ENCODE measurements at places on chromosomes 5 and 9. TPM values are rescaled to one million over a fixed set of nuclear protein-coding genes. Genes with fewer than 3 reads are reported as not detected.

Gene PLCXD3
- total RNA-seq = not detected

Gene FIBCD1
- total RNA-seq = not detected

Gene PIP5K1B
- total RNA-seq = 0.11 TPM

Gene SMC5
- 15.1 TPM for total RNA-seq

Gene SLC27A6
- 0.11 TPM for total RNA-seq

Gene NMUR2
- not detected for total RNA-seq

Gene SOX30
- total RNA-seq = not detected

Gene FRRS1L
- total RNA-seq = under 0.01 TPM

Gene LCN2
- total RNA-seq = not detected

Gene PDGFRB
- 10.4 TPM for total RNA-seq

Gene ROPN1L
- total RNA-seq = 3.0 TPM

Gene LCNL1
- not detected for total RNA-seq

Gene MYMK
- total RNA-seq = not detected

Gene ZNF367
- total RNA-seq = 2.3 TPM

Gene KIF4B
- 0.33 TPM for total RNA-seq

Gene IRX2
- total RNA-seq = 0.98 TPM
